NCI-H1436 treated with DMSO at 0.1 percent for 48 hours (cell line): ENCODE measurements at places on chromosomes 2 and 18.
A peak's percentile ranks its signal among the peaks of the same experiment; 100 is the strongest.

DNA sequence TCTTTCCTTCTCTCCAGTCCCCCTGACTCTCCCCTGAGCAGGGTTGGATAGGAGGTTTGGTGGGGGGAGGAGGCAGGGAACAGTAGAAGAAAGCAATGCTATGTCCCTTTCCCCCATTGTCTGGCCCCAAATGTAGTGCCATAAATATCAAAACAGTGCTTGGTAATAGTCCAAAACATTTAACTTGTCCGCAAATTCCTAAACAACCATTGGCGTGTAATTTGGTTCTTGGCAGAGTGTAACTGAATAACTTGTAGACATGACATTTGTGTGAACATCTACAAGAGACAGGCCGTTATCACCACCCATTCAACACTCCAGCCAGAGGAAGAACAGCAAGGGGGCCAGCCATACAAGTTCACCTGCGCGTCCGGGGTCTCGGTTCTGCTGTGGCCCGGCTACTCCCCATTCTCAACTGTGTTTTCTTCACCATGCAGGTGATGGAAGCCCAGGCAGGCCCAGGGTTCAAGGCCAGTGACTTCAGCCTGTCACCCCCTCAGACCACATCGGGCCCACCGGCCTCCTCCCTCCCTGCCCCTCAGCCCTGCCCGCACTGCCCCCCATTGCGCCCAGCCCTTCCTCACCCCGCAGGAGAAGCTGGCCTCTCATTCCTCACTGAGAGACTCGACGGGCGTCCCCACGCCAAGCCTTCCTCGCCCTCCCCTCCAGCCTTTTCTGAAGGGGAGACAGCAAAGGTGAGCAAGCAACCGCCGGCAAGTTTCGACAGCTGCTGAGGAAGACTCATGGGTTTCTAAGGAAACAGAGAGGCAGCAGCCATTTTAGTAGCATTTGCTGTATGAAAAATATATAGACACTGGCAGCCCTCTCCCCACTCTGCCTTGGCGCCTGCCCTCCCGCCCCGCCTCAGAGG lies 699 bp upstream of the RAPGEF4 start:
- no peak for DNase-seq

- DNase-seq, result no peak
Observed at GRCh38 chr18:32910694-32911296, 138.0 kb upstream of the KLHL14 start.

GRCh38 chr2:174711206-174711605 lies 53.1 kb downstream of the CHRNA1 start:
- no peak for DNase-seq

GRCh38 chr18:60975420-60975819 lies 357.8 kb upstream of the CDH20 start:
- no peak for DNase-seq

DNA sequence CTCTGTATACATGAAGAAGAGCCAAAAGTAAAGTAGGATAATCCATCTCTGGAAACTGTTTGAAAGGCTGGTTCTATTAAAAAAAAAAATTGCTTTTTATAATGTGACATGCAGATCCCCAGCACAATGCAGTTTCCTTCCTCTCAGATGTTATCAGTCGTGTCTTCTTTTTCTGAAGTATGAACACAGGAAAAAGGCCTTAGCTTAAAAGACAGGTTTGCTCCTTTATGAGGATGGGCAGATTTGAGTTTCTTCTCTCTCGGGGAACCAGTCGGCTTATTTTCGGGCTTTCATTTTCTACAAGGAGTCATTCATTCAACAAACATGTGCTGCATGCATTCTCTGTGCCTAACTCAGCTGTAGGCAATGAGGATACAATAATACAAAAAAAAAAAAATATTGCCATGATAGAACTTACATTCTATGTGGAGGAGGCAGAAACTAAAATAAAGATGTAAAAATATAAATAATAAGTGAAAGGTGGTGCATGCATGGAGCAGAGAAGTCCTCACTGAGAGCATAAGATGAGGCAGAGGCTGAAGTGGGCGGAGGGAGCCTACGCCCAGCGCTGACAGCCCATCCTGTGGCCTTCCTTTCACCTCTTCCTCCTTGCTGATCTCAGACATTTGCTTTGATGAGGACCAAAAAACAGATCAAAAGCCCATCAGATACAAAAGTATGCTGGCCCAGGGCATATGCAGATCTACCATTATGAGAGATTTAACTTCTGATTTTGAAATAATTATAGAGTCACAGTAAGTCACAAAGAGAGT lies at the start of gene CD226:
Gene CD226 (minus strand): TSS at position 513 of the 773 bp plus-strand sequence. CDS start 467 bp downstream, at position 46.
- DNase-seq, result no peak

DNA sequence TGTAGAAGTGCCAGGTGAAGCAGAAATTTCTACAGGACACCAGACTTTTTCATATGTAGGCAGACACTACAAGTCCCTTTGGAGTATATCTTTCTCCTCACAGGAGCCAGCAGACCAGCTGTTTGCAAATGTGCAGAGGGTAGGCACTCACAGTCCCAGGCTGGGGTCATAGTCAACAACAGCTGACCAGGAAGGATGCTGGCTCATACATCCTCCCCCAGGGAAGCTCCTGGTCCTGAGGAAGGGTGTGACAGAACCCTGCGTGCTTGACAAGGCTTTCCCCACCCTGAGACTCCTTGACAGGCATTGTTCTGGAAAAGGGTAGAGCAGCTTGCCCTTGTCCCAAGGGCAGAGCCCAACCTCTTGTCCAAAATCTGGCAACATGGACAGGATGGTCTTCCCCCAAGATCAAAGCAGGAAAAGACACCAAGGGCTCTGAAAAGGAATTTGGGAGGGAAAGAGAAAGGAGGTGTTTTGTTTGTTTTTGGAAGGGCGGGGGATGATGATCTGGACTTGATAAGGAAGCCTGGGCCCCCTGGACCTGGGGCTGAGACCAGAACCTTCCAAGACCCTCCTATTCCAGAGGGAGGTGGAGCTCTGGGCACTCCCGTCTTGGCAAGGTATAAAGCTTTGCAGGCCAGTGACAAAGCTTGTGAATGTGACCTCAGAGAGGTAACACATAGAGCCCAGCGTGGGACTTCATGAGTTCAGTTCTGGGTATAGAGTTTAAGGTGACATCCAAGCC lies 87.1 kb downstream of the GFPT1 start:
- no peak for DNase-seq

DNA sequence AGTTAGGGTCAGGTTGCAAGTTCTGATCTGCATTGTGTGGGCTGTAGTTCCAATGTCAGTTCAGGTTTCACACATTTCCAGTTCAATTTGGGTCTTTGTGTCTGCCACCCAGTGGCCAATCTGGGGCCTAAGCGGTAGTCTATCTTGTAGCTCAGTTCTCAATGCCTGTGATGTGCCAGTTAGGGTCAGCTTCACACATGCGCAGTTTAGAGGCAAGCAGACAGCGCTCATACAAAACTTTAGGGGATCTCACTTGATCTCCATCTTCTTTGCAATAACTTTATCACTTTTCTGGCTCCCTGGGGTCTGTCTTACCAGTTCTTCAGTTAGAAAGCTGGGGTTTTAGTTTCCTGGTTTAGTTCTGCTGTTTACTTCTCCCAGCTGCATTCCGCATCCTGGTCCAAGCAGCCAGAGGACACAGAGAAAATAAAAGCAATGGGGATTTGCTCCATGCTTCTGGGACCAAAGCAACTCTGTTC lies 11.0 kb upstream of the ZNF24 start:
- DNase-seq, result peak; percentile 35

- DNase-seq, result no peak
Observed at GRCh38 chr2:134368009-134368817, 114.3 kb downstream of the MGAT5 start.

GRCh38 chr18:54849683-54850082 lies 21.4 kb downstream of the RAB27B start:
- no peak for DNase-seq

DNA sequence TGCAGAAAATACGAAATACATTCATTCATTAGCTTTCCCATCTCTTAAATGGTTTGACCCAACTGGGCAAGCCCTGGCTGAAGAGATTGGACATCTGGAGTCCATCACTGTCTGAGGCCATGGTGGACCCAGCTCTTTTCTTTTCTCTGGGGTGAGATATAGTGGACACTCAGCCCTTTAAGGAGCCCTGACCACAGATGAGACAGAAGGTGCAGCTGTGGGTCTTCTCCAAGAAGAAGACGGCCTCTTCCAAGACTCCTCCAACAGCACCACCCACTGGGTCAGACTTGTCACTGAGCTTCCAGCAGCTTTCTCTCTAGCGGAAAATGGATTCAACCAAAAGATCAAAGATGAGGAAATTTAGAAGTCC lies 27.2 kb downstream of the TWIST2 start:
- no peak for DNase-seq

DNA sequence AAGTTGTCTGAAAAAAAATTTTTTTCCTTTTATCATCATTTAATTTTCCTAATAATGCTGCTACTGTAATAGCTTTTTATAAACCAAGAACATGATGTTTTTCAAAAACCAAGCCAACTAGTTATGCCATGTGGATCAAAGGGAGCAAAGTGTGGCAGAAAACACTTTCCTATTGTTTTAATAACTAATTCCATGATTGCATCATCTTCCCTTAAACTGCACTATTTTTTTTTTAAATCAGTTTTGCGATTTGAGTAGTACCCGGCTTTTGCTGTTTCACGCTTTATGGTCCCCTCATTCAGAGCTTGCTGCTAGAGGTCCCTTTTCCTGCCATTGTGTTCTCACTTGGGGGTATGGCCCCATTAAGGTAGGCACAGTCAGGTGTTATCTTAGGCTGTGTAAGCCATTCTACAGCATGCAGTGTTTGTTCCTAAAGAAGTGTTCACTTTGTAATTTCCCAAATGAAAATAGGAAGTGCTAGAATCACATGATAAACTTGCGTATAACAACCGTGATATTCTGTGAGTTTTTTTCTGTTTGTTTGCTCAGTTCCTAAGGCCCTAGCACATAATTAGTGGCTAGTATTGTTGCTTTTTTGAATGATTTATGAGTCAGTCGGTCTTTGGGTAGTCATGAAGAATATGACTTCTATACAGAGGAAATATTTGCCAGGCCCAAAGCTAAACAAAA lies 225.8 kb downstream of the PTGR3 start:
- peak; percentile 42 for DNase-seq

DNA sequence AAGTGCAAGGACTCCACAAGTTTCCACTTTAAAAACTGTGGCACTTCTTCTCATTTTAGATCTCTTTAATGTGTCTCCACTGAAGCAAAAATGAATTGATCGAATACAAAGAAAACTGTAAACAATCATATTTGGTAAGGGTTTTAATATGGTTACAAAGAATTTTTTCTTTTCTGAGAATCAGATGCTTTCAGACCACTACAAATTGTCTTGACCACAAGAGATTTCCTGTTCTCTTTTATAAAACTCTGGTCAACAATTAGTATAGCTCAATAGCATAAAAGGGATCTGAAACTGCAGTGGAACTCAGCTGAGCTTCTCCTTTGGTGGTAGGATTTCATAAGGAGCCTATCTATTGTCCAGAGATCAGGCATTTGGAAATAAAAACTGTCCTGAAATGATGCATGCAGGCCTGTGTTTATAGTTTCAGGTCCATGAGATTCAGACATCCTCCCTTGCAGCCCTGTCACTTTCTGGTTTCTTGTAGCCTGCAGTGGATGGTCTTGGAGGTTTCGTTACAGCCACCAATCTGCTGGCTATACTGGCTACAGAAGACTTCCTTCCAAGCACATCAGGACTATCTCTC lies 120.0 kb downstream of the DOCK10 start:
- no peak for DNase-seq

GRCh38 chr2:203016716-203017115 lies 2.0 kb downstream of the NBEAL1 start:
- no peak for DNase-seq

DNA sequence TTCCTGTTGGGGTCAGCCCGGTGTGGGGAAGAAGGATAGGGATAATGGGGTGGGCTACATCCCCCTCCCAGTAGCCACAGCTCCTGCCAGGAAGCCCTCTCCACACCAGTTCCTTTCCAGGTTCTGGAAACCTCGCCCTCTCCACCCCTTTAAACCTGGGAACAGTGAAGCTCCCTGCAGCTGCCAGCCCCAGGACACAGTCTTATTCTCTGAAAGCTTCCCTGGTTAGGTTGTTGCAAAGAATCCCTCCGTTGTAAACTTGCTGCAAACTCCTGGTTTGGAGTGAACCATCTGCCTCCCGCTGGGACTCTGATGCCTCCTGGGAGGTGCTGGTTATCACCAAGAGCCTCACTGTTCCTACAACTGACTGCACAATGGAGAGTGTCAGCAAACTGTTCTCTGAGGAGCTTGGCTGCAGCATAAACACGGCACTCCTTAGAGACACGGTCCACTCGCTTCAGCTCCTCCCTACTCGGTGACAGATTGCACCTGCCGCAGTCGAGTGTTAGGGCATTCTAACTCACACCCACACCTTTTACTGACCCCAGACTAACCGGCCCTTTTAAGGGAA lies 261.8 kb upstream of the RAB6C start:
- no peak for DNase-seq

- no peak for DNase-seq
Observed at GRCh38 chr2:240814946-240815760, 4.9 kb downstream of the KIF1A start.

- DNase-seq, result no peak
Observed at GRCh38 chr2:206774871-206775270, 9.5 kb downstream of the FASTKD2 start.

- no peak for DNase-seq
Observed at GRCh38 chr2:235870515-235870914, 297.7 kb downstream of the GBX2 start.
